Activated T-helper 9 cell treated with anti-CD3 and anti-CD28 coated beads, Interleukin-2, amount 50 U/mL, for 16 hours (primary cell): ENCODE measurements at places on chromosomes 11 and 22.
A peak's percentile ranks its signal among the peaks of the same experiment; 100 is the strongest.

- DNase-seq: no peak
These were observed 26.1 kb upstream of the CARD16 start for GRCh38 chr11:105071089-105071732.

DNA sequence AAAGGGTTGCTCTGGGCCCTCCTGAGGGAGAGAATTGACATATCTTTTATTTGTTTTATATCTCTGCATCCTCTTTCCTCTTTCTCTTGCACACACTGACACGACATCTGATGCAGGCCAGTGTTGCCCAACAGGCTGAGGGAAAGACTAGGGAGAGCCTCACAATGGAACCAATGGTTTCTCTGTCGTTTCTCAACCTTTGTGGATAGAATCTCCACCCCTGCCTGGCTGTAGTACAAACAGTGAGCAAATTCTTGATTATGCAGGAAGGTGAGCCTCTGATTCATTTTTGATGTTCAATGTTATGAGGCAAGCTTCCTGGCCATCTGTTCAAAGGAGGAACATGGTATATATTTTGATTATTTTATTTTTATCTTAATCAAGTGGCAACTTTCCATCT, 49.8 kb upstream of the PLET1 start:
- no peak for DNase-seq

DNA sequence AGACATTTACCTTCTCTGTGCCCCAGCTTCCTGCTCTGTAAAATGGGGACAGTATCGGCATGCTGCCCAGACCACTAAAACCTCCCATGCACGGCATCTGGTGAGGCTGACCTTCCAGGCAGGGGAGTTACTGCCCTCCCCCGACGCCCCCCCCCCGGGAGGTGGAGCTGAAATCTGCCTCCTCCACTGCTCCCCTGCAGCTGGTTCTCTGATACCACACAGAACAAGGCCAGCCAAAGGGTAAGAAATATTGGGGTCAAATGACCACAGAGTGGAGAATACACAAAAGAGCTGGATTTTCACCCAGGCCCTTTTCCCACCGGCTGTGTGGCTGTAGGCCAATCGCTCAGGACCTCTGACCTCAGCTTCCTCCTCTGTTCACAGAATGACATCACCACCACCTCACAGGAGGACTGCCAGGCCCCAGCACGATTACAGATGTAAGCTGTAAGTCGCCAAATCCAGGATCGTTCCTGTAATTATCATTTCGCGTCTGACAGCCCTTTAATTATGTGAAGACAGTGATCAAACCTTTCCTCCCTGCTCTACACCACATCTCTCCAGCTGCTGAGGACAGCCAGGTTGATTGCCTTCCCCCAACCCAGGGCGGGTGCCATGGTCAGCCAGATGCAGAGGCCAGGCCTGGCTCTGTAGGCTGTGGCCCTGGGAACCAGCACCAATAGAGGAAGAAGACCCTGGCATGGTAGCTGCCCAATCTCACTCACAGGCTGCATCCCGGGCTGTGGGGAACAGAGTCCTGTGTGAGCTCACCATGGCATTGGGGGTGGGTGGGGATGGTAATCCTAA, 35.7 kb upstream of the KLHL35 start:
- DNase-seq: no peak

- peak; percentile 6 for DNase-seq
These were observed 22.0 kb downstream of the TBRG1 start for GRCh38 chr11:124644426-124645280.

GRCh38 chr11:118133816-118134215, 18.8 kb downstream of the SCN4B start:
- no peak for DNase-seq

DNA sequence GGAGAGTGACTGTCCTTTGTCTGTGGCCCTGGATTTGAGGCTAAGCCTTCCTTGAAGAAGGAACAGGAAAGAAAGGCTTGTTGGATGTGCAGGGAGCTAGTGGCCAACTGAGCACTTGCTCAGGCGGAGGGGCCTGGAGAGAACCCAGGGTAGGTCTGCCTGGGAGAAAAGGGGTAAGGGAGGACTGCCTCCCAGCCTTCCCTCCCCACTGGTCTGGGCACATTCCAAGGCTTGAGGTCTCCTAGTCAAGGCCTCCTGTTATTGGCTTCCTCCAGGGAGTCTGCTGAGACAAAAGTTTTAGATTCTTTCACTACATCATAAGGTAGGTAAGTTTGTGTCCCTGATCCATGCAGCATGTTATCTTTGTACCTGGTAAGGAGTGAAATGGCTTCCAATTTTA, 15.2 kb downstream of the KCNQ1OT1 start:
- DNase-seq: no peak

GRCh38 chr11:74871037-74871436, 77.9 kb downstream of the XRRA1 start:
- no peak for DNase-seq
